ENCODE measurements at places on chromosomes 6 and 20.

- no peak for DNase-seq
These were observed 50.5 kb upstream of the FRMD1 start for GRCh38 chr6:168129292-168130167.

DNA sequence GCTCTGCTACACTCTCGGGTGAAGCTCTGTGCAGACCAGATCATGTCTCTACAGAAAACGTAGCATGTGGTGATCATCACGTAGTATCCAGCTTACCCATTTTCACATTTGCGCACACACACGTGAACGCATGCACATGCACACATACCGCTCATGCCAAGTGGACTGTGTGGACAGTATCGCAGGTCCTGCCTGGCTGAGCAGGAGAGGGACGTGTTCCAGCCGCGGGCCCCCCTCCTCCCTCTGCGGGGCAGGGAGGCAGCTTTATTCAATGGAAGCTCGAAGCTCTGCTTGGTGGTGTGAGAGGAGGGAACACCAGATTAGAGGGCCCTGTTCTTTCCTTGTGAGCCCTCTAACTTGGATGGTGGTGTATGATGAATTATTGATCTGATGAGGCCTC is 51.1 kb downstream of the CDH26 start:
- DNase-seq = no peak

DNA sequence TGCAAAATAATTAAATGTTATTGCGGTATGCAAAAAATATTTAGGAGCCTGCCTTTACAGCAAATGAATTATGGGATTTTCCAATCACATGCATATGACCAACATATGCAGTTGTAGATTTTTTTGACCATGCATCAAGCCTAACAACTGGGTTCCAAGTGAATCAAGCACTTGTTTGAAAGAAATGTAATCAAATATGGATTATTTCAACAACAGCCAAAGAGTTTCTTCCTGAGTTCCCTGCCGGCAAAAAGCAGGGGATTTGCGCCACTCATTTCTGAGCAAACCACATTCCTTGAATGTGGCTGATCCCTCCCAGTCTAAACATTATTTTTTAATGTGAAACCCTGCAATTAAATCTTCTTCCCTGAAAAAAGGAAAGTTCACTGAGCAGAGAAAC is 100.1 kb upstream of the ADTRP start:
- DNase-seq = no peak

- DNase-seq = peak; percentile 51
These were observed 1.3 kb upstream of the BLOC1S5 start for GRCh38 chr6:8065519-8065911.

DNA sequence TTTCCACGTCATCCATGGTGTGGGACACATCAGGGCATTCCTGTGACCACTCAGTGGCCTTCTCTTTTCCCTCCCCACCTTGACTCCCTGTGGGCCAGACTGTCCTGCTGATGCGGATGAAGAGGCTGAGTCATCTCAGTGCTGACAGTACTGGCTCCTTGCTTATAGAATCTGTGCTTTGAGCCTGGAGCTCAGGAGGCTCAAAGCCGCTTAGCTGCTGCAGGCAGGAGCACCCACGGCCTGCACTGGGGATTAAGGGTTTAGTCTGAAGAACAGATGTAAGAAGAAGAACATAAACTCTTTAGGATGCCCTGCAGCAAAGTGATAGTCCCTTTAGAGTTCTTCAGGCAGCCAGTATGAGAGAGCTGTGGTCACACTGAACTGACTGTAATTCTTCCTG is 642.0 kb upstream of the CHD6 start:
- no peak for DNase-seq

DNA sequence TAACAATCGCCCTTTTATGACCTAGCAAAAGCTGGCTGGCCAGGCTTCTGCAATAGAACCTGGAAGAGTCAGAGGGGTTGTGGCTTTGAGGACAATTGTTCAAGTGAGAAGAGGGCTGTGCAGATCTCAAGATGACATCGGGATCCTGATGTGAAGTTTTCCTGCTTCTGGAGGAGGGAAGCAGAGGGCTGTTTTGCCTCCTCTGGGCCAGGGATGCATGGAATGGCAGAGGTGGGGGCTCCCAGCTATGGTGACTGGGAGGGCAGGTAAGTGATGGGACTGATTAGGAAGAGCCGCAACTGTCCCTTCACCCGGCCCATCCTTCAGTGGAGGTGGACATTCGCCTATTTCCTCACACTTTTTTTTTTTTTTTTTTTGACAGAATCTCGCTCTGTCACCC is 43.4 kb upstream of the BLCAP start:
- DNase-seq = no peak

GRCh38 chr6:81105998-81106397 is 646.5 kb downstream of the TENT5A start:
- DNase-seq = no peak

Data from inflammatory macrophage treated with lipopolysaccharide for 4 hours (primary cell).